ENCODE measurements at places on chromosomes 12 and 14. TPM values are rescaled to one million over a fixed set of nuclear protein-coding genes. Genes with fewer than 3 reads are reported as not detected.

DNA sequence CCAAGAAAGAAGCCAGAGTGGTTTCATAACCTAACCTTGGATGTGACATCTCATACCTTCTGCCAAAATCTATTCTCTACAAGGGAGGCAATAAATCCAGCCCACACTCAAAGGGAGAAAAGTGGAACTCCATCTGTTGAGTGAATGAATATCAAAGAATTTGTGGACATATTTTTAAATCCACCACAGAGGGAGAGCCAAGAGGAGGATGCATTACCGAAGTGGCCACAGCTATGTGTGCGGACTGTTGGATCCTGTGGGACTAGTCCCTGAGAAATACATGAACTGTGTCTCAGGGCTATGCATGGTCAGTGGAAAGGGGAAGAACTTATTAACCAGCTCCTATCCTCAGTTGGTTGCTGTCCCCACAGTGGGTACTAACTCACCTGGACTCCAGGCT lies 273.9 kb downstream of the NUAK1 start:
- no peak for DNase-seq

The CLEC9A gene
- total RNA-seq, result not detected

The FLVCR2 gene
- 2.8 TPM for total RNA-seq

The MPHOSPH9 gene
- 97.6 TPM for total RNA-seq

The DDX51 gene
- 18.3 TPM for total RNA-seq

The CEBPE gene
- total RNA-seq, result 0.34 TPM

- no peak for DNase-seq
Measured at GRCh38 chr14:54252072-54252730, 144.6 kb upstream of the CDKN3 start.

The KLRC4 gene
- total RNA-seq, result not detected

DNA sequence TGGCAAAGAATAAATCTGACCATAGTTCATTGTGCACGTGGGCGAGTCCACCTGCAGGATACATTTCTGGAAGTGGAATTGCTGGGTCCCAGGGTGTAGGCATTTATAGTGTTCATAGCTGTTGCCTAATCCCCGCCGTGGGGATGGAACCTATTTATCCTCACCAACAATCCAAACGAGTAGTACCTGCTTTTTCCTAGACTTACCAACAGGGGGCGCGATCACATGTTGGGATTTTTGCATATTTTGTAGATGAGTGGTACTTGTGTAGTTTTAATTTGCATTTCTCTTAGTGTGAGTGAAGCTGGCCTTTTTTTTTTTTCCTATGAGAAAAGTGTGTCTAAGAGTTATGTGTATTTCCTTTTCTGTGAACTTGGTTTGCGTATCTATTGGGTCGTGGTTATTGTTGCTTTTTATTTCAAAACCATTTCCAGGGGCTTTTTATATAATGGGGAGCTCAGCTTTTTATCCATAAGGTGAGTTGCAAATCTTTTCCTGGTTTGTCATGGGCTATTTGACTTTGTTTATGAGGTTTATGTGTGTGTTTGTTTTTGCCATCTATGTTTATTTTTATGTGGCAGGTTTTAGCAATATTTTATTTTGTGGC lies 67.2 kb downstream of the CCDC92 start:
- peak; percentile 79 for DNase-seq

DNA sequence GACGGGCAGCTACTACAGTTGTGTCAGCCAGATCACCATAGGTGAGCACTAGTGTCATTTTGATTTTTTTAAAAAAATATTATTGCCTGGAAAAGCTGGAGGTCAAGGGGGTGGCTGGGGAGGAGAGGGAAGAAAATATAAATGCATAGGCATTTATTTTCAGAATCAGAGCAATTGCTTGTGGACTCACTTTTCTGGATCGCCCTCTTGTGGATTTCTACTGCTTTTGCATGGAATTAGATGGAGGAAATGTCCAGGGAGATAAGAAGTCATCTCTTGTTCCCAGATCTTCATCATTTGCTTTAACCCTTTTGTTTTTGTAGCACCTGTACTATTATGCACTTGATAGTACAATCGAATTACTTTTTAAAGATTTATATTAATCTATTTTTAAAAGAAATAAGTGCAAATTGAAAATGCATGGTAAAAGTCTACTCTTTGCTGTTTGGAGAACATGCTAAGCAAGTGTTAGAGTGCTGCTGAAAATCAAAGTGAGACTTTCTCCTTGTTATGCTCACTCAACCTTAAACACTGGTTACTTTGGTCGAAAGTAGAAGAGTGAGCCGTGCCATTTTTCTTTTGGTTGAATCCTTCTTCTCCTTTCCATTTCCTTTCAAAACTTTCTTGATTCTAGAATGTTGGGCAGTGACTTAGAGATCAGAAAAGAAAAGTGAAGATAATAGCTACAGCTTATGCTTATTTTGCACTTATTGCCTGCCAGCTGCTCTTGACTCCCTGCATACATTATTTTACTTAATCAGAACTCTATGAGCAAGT lies 60.6 kb upstream of the ANO4 start:
- no peak for DNase-seq

The HOXC12 gene
- total RNA-seq, result not detected

GRCh38 chr12:131736446-131737149 lies 25.7 kb downstream of the SFSWAP start:
- no peak for DNase-seq

DNA sequence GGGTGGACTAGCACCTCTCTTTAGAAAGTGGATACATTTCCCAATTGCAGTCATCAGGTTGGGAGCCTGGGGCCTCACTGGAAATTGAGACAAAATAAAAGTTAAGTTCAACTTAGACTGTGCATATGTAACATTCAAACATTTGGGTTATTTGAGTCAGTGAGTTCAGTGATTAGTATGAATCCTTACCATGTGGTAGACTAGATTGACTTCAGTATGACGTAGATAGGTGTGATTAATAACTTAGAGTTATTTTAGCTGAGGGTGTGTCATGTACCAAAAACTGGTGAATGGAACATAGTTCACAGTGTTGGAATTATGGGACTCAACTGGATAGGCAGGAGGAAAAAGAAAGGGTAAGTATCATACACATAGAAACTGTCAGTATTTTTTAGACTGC lies 8.0 kb upstream of the SSTR1 start:
- peak; percentile 13 for DNase-seq

GRCh38 chr14:32883188-32883587 lies 55.5 kb upstream of the NPAS3 start:
- no peak for DNase-seq

DNA sequence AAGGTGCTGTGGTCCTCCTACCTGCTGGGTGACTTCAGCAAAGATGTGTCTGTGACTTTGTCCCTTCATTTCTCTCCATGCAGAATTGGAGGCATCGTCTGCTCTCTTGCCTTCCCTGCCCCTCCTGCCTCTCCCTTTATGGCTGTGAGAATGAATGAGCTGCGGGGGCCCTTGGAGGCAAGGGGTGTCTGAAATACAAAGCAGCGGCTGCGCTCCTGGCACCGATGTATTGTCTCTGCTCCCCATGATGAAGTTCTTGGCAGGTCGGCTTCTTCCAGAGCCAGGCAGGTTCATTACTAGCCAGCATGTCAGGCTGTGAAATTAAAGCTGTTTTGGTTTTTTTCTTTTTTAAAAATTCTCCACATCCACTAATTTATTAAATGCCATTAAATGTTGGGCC lies 194.5 kb downstream of the TSPAN9 start:
- no peak for DNase-seq

The APOF gene
- total RNA-seq, result not detected

GRCh38 chr14:92360651-92361370 lies 37.8 kb downstream of the SLC24A4 start:
- DNase-seq, result no peak

DNA sequence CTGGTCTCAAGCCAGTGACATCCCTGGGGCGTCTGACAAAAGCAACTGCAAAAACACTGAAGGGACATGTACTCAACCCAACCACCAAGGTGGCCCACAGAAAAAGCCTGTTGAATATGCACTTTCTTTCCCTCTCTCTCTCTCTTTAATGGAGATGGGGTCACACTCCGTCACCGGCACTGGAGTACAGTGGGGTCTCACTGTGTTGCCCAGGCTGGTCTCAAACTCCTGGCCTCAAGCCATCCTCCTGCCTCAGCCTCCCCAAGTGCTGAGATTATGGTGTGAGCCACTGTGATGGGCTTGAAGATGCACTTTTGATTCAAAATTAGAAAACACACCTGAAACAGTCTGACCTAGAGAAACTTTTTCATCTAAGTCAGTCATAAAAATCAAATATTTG lies 7.2 kb upstream of the CD27 start:
- DNase-seq, result peak; percentile 6

The CLIP1 gene
- 71.8 TPM for total RNA-seq

The SYNDIG1L gene
- total RNA-seq, result not detected

DNA sequence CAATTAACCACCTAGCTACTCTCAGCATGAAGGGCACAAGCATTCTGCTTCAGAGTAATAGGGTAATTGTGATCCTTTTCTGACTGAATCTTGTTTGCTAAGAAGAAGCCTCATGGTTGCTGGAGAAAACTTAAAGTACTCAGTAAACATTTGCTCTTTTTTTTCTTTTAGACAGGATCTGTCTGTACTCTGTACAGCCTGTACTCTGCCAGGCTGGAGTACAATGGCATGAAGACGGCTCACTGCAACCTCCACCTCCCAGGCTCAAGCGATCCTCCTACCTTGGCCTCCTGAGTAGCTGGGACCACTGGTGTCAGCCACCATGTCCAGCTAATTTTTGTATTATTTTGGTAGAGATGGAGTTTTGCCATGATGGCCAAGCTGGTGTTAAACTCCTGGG lies 12.4 kb downstream of the PPP1R13B start:
- DNase-seq, result no peak

GRCh38 chr14:61151251-61151650 lies 129.9 kb downstream of the TMEM30B start:
- DNase-seq, result no peak

DNA sequence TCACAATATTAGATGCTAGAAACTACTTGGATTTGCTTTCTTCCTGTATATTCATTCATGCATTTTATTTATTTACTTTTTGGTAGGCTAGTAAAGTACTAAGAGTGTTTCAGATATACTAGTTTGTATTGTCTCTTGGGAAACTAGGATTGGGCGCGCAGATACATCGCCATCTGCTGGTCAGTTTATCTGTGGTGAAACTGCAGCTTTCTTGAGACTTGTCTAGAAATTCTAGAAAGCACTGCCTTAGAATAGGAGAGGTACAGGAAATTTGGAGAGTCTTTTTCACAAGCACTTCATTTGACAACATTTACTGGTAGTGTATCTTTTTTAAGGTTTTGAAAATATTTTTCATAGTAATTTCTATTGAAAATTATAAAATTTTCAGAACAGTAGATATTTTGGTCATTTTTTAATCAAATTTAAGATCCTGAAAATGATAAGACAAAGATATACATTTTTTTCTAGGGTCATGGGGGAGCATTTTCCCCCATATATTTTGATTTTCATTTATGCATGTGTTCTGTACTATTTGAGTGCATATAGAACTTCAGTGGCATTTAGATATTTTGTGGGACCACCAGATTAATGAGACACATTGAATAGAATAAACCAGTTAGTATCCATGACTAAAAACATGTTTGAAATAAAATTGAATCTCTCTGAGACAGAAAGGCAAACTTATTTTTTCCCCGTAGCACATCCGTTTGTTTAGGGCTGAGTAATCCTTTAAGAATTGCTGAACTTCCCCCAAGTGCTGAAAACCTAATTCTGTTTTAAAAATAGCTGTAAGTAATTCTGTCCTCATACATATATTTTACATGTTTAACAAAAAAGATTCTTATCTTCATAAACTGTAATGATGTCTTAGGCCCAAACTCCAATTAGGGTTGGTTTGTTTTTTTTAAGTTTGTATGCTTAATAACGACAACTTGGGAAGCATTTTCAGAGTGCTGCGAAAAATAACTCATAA lies 44.5 kb downstream of the SLC38A6 start:
- peak; percentile 66 for DNase-seq

DNA sequence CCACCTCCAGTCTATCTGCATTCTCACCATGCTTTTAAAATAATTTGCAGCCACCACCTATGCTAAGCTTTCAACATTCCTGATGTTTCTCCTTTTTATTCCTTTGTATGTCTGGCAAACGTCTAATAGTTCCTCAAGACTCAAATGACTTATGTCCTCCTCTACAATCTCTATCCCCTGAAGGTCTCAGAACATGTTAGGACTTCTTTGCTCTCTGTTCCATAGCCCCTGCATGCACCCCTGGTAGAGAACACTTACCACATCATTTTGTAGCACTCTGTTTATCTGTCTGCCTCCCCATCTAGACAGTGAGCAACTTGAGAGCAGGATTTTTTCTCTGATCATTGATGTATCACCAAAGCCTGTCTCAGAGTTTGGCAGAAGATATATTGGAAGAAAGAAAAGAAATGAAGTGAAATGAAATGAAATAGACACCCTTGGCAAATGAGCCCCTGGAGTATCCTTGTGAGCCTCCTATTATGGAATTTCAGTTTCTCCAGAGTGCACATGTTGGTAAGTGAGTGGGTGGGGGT lies 1231.2 kb upstream of the FLRT2 start:
- no peak for DNase-seq

The KRT8 gene
- total RNA-seq, result 0.51 TPM

The AKAP6 gene
- total RNA-seq, result 1.8 TPM
